ENCODE measurements at places on chromosomes 3 and 15.

DNA sequence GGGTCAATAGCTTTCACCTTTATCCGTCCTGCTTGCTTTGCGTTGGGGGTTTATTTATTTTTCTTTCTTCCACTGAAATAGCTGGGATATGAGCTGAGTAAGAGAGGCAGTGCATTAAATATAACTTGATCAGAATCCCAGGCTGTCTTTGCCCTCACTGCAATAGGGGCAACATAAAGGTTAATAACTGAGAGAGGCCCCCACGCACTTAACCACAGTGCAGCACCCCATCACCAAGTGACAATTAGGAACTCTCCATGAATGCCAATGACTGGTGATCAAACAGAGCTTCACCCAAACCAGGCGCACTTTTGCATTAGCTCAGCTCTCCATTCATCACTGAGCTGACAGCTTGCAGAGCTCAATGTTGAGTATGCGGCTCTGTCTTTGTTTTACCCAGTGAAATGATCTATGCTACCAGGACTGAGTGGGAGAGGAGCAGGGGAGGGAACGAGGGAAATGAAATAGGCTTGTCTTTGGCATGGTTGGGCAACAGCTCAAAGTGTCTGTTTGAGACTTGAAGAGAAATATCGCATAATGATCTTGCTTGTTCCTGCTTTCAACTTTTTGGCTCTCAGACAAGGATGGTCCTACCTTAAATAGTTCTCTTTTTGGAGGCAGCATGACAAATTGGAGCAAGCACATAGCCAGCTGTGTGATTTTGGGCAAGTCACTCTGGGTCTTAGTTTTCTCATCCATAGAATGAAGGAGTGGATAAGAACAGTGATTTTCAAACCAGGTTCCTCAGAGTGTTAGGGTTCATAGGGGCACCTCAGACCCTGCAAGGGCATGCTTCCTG, 14.5 kb upstream of the GLCE start:
- DNase-seq: peak; percentile 70

- DNase-seq: no peak
Measured at GRCh38 chr3:21704796-21705195, 46.2 kb downstream of the ZNF385D start.

DNA sequence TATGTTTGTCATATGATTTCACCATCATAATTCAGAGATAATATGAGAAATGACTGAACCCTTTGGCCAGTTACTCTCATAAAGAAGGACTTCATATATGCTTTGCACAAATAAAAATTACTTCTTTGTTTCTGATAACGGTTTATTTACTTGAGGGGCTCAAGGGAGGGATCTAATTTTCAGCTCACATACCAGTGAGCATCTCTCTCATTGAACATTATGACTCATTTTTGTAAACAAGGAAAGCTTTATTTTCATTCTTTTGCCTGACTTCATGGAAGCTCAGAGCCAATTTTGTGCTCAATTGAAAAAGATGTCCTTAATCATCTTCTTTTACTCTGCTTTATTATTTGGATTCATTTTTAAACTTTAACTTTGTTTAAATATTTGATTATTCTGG, 5.8 kb downstream of the NLGN1 start:
- no peak for DNase-seq

DNA sequence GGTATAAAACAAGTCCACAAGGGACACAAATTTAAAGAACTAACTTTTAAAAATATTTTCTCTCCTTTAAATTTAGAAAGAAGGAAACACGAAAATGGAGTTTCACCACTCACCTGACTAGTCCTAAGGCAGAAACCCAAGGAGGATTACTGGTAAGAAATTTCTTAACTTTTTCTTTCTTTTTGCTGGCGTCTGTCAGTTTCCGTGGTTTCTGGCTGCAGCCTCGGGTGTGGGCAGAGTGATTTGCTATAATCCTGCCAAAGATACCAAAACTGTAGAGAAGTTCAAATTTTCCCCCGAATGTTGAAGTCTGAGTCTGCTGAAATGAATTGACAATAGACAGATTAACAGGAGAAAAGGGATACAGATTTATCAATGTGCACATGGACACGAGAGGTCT, 843.6 kb upstream of the ALCAM start:
- DNase-seq: no peak

GRCh38 chr3:128235207-128235926, 82.1 kb downstream of the EEFSEC start:
- DNase-seq: no peak

DNA sequence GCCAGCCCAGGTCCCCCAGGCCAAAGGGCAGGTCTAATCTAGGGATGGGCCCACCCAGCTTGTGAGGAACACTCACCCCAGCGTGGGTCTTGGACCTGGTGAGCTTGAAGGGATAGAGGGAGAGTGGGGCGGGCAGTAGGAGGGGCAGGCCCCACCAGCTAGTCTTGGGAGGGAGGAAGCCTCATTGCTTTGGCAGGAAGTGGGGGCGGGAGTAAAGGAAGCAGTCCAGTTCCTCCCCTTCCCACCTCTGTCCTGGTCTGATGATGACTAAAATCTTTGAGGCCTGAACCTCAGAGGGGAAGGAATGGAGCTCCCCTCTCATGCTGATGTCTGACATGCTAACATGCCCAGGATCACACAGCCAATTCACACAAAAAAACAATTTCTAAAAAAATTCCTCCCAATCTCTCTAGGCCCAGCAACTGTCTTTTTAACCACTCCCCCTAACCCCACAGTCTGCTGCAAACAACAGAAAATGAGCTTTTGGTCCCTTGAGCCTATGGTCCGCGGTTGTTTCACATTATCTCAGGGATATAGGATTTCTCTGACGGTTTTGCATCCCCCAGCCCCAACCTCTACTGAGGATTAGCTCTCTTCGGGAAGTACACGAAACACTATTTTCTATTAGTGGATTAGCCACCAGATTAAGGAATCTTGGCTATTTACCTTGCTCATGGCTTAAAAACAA, 30.7 kb upstream of the DUSP7 start:
- no peak for DNase-seq

GRCh38 chr15:90268415-90268814, 2.9 kb downstream of the NGRN start:
- no peak for DNase-seq

DNA sequence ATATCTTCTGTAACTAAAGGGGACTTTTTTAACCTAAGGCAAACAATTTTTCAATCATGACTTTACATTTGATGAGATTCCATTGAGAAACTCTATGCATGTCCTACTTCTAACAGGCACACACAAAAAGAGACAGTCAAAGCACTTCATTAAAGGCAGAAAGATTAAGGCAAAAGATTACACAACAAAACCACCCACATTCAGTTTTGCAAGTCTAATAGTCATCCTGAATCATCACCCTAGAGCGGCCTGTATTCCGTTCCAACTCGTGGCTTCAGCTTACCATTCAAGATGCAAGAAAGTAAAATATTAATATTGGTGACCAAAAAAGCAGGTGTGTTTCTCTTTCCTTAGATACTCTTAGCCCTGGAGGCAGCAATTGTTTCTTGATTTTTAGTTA, 205.9 kb downstream of the P3H2 start:
- DNase-seq: no peak

DNA sequence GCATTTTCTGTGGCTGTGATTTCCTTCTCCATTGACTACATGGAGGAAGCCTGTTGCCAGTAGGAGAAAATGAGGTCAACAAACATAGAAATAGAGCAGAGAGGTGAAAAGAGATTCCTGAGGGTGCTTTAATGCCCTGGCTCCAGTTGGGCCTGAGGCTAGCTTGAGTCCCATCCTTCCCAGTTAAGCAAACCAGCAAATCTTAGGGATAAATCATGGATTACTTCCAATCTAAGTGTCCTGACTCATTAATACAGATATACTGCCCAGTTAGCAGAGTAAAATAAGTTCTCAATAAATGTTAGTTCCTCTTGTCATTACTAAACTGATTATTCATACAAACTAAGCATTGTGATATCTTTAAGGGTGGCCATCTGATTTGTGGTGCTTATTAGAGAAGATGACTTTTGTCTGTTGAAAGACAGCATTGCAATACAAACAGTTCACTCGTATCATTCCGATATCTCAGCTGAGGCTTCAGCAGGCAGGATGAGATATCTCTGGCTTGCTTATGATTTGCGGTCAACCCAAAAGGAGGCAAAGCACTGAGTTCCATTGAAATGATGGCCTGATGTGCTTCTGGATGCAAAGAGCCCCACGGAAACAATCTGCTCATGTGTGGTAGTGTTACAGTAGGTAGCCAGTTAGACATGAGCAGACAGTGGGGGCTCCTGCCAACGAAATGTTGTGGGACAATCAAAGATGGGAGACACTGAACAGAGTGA, 6.6 kb upstream of the STARD5 start:
- DNase-seq: no peak

- no peak for DNase-seq
Measured at GRCh38 chr3:13111173-13111872, 38.1 kb upstream of the IQSEC1 start.

DNA sequence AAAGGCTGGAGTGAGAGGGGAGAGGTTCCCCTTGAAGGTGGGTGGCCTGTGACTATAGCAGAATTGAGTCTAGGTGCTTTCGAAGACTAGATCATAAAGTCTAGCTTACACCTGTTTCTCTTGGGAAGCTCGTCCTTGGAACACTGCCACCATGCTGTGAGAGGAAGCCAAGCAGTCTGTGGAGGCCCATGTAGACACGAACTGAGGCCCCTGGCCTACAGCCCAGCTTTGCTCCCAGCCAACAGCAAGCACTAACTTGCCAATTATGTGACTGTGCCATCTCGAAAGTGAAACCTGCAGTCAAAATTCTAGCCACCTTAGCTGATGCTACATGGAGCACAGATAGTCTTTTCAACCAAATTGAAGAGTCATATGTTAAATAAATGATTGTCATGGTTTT, 190.5 kb upstream of the NECTIN3 start:
- DNase-seq: peak; percentile 88

GRCh38 chr3:23648326-23648995, 157.3 kb upstream of the UBE2E1 start:
- no peak for DNase-seq

DNA sequence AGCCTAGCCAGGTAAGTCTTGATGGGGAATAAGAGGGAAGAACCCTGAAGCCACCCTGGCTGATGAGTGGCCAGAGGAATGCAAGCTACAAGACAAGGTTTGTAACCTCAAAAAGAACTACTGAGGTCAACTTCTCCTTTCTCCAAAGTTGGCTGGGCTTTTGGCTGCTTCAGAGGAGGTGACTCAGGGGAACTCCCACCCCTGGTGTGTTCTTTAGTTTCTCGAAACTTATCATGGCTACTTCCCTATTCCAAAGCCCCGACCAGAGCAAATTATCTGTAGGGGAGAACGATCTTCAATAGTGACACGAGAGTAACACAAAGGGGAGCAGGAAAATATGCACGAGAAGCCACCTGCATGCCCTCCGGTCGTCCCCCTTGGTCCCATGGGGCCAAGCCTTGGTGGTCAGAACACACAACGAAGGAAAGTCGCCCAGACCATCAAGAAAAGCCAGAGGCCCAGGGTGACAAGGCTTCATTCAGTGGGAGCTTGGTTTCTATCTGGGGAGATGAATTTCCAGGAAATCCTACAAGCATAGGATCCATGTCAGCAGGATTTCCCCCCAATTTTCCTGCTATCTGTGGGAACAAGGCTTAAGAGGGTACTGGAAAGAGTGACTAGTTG, 6.5 kb upstream of the BCL2A1 start:
- no peak for DNase-seq

DNA sequence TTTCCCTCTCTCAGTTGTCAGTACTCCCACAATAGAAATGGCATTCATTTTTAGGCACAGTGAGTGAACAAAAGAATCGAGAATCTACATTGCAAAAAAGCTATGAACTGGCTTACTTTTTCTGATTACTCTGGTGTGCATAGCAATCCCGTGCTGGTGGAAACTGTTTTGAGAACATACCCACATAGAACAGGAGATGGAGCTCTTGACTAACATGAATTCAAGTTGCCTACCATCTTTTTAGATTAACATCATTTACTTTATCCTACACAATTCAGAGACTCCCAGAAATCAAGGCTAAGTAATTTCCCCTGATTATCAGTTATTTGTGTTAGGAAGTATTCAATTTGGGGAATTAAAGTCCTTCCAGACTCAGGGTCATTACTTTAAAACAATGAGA, 326.6 kb downstream of the ARPP21 start:
- peak; percentile 30 for DNase-seq

DNA sequence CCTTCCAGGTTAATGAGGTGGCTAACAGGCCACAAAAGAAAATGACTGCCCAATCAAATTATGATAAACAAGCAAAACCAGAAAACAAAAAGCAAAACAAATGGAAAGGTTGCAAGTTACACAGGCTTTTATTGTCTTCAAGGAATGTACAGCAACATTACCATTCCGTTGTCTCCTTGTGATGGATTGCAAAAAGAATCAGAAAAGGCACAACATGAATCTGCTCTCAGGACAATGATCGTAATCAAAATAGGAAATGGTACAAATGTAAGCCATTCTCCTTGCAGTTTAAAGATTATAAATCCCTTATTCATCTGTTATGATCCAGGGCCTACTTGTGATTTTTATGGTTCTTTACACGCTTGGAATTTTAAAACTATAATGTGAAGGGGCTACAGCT, 125.8 kb downstream of the ECT2 start:
- DNase-seq: no peak

DNA sequence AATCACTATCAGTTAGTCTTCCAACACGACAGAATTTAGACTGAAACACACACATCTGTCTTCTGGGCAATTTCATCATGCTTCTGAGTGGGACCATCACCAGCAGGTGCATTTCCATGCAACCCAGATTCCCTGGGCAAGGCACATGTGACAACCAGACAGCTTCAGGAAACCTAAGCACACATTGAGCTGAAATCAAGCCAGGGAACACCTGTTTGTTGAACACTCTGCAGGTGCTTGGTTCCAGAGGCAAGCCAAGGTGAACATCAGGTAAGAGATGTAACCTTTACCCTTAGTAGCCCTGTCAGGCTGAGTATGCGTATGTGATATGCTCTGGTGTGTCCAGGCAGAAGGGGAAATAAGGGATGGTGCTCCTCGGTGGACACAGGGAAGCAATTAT, 3.3 kb upstream of the PSMD2 start:
- no peak for DNase-seq

- no peak for DNase-seq
Measured at GRCh38 chr15:37586011-37586583, 348.3 kb upstream of the TMCO5A start.

GRCh38 chr3:71564361-71564760, 19.2 kb downstream of the FOXP1 start:
- no peak for DNase-seq

GRCh38 chr15:91854639-91854990, 1.1 kb downstream of the SLCO3A1 start:
- no peak for DNase-seq

- no peak for DNase-seq
Measured at GRCh38 chr3:42302924-42303634, 37.1 kb upstream of the CCK start.

GRCh38 chr3:39506863-39507262, 39.4 kb downstream of the MOBP start:
- no peak for DNase-seq

DNA sequence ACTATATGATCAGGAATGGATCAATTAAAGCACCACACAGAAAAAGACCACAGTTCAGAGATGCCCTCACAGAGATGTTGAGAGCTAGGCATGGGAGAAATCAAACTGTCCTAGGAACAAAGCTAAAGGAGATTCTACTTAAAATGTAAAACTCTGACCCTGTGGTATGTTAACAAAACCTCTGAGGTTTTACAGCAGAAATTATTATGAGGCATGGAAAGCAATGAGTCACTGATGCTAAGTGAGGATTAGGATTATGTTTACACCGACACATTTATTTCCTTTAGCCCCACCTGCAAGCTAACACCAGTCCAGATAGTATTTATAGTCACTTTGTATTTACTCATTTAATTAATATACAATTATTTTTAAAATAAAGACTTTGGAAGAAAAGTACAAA, 1242.2 kb downstream of the OTOL1 start:
- no peak for DNase-seq

GRCh38 chr15:56821721-56822425, 88.6 kb upstream of the ZNF280D start:
- peak; percentile 7 for DNase-seq
